ENCODE measurements at places on chromosomes 5 and 9. TPM values are rescaled to one million over a fixed set of nuclear protein-coding genes. Genes with fewer than 3 reads are reported as not detected.

The CRHBP gene
- total RNA-seq, result not detected

The NEURL1B gene
- 0.11 TPM for total RNA-seq

The ANKRD33B gene
- 2.0 TPM for total RNA-seq

The DDX31 gene
- total RNA-seq, result 13.1 TPM

The TNIP1 gene
- 77.8 TPM for total RNA-seq

The SMC5 gene
- total RNA-seq, result 15.1 TPM

The RRAGA gene
- 38.9 TPM for total RNA-seq

The SGCD gene
- total RNA-seq, result 4.8 TPM

The PGM5 gene
- total RNA-seq, result 87.0 TPM

The DBH gene
- not detected for total RNA-seq

The EPB41L4B gene
- total RNA-seq, result 0.22 TPM

The FCN2 gene
- not detected for total RNA-seq

The ANKRD20A1 gene
- total RNA-seq, result 2.5 TPM

The FRMPD1 gene
- under 0.01 TPM for total RNA-seq

The FSD1L gene
- total RNA-seq, result 2.1 TPM

The AQP7 gene
- not detected for total RNA-seq

The EIF4EBP3 gene
- 2.2 TPM for total RNA-seq

The BASP1 gene
- total RNA-seq, result 1.2 TPM

The NPR3 gene
- total RNA-seq, result 0.26 TPM

The N4BP3 gene
- 22.0 TPM for total RNA-seq

The DMRT3 gene
- total RNA-seq, result not detected

The AK3 gene
- total RNA-seq, result 53.0 TPM

The CTNND2 gene
- not detected for total RNA-seq

The YTHDC2 gene
- total RNA-seq, result 38.0 TPM

The AK8 gene
- total RNA-seq, result 0.11 TPM

The GMCL2 gene
- not detected for total RNA-seq

The FAM193B gene
- total RNA-seq, result 13.2 TPM

The ZNF483 gene
- 2.9 TPM for total RNA-seq

The LCN1 gene
- total RNA-seq, result not detected

The RASGRF2 gene
- 41.7 TPM for total RNA-seq

The IFNA21 gene
- total RNA-seq, result not detected

The FST gene
- 10.1 TPM for total RNA-seq

The IL3 gene
- total RNA-seq, result not detected

The ARHGEF37 gene
- 12.2 TPM for total RNA-seq

The CFAP90 gene
- total RNA-seq, result not detected

The PCDHGA6 gene
- total RNA-seq, result 2.4 TPM

The CARD6 gene
- total RNA-seq, result 50.4 TPM

The F2RL2 gene
- total RNA-seq, result 0.11 TPM

The ACSL6 gene
- 0.65 TPM for total RNA-seq

The ARL10 gene
- 7.3 TPM for total RNA-seq

The EIF4E1B gene
- total RNA-seq, result not detected

The ZCCHC9 gene
- 13.9 TPM for total RNA-seq
